NCI-H526 (cell line): ENCODE measurements at places on chromosomes 16 and 17.

DNA sequence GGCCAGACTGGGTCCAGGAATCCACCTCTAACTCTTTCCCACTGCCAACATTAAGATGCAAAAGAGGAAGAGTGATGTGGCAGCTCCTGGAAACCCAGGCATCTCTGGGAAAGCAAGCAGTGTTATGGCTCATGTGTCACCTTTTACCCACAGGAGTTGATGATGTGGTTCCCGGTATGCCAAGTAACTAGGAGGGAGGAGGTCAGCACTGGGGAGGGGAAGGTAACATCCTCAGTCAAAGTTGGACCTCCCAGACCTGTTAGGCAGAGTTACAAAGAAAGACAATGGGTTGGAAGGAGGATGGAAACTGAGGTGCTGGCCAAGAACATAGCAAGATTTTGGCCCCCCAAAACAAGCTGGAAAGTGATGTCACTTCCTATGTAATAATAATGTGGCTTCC is 11.4 kb downstream of the KRABD2 start:
- no peak for DNase-seq

DNA sequence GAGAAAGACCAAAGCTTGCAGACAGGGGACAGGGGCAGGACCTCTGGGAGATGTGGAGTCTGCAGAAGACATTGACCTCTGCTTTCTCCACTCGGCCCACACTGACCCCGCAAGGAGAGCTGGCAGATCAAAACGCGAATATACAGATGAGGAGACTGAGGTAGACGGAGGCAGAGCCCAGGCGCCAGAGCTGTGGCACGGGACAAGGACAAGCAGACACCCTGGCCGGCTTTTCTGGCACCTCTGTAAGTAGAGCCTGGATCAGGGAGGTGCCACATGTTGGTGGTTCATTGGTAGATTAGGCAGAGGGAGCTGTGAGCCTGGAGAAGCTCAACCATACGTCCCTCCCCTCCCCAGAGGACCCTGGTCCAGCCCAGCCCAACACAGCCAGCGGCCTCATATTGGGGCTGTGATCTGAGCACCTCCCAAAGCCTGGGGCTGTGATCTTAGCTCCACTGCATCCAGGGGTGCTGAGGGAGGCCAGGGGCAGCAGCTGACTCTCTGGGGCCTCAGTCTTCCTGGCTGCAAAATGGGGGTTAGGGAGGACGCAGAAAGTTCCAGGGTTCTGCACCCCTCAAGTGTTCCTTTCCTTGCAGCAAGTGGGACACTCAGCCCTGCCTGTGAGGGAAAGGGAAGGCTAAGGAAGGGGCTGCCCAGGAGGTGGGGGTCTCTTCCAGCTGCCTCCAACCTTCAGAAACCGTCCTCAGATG is 4.0 kb downstream of the NATD1 start:
- no peak for DNase-seq

- no peak for DNase-seq
Observed at GRCh38 chr17:67557052-67557845, 160.5 kb upstream of the NOL11 start.

GRCh38 chr17:39118674-39119419 is 32.6 kb downstream of the PLXDC1 start:
- DNase-seq = no peak

DNA sequence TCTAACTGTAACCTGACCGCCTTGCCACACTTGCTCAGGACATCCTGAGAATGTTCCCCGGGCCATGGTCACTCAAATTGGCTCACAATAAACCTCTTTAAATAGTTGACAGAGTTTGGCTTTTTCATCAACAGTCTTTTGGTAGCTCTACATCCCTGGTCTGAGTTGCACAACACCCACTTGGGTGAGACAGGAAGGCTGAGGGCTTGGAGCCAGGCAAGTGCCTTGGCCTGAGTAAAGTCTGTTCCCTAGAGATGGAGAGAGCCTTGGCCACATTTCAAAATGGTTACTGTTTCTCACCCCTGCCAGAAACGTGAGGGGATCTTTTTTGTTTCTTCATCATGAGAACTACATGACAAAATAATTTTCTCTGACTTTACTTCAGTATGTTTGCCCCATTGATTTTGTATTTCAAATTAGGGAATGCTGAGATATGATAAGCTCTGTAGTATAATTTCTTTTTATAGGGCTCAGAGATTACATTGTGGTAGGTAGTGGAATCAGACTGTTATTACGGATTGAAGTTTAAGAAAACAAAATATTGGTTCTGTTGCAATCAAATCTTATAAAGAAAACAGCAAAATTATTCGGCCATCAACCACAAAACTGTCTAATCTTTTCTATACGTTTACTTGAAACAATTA is 53.9 kb upstream of the NETO2 start:
- no peak for DNase-seq

DNA sequence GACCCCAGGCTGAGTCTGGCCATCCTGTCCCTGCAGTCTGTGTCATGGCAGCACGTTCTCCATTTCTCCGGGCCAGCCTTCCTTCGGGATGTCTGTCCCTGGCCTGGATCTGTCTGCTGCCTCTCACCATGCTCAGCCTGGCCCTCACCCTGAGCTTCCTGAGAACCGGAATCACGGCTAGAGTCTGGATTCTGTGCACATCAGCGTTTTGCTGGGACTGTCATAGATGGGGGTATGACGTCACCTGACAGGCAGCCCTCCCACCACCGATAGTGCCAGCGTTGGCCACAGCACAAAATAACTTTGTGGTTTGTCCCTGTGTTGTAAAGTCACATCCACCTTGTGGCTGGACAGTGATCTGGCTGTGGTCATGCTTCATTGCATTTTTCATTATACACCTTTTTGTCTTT is 59.2 kb downstream of the B9D1 start:
- no peak for DNase-seq

DNA sequence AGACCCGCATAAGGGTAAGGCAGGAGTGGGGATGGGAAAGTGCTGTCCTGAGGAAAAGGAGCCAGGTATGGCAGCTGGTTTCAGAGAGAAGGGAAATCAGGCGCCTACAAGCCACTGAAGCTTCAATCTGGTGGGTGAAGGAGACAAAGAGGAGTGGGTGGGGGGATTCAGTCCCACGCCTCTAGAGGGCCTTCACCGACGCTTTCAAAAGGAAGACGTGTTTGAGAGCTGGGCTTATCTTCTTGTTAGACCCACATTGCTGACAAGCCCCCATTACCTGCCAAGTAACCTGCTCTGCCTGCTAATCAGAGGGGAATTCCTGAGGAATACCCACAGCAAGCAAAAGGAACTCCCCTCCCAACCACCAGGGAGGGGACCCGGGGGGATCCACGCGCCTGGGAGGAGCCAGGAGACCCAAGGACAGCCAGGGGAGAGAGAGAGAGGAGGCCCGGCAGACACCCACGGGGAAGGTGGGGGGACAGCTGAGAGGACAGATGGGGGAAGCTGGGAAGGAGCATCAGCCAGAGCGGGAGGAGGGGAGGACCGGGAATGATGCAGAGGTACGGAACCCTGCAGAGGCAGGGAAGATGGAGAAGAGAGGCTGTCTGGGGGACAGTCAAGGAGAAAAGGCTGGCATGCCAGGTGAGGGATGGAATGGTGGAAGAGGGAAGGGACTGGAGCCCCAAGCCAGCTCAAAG is 1.0 kb downstream of the MTMR4 start:
- no peak for DNase-seq

- DNase-seq = no peak
Observed at GRCh38 chr16:8611122-8611521, 10.4 kb upstream of the METTL22 start.

- no peak for DNase-seq
Observed at GRCh38 chr17:78645421-78646295, 68.5 kb upstream of the DNAH17 start.

GRCh38 chr17:73652886-73653480 is 8.7 kb upstream of the SDK2 start:
- no peak for DNase-seq

DNA sequence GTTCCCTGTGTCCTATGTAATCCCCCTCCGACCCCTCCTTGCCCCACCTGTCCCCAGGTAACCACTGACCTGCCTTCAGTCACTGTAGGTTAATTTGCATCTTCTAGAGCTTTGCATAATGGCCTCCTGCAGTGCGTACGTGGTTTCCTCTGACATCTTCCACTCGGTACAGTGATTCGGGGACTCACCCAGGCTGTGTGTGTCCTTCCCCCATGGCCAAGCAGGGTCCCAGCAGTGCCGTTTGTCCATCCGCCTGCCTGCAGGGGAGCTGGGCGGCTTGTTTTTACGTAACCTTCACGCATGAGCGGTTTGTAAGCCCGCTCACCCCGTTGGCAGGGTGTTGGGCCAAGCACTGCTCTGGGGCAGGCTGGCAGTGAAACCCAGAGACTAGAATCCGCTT is 7.9 kb downstream of the MAPK8IP3 start:
- DNase-seq = peak; percentile 77

GRCh38 chr16:30173054-30173453 is 10.3 kb upstream of the CORO1A start:
- DNase-seq = no peak

GRCh38 chr17:44666006-44666405 is 9.7 kb downstream of the MEIOC start:
- DNase-seq = no peak

DNA sequence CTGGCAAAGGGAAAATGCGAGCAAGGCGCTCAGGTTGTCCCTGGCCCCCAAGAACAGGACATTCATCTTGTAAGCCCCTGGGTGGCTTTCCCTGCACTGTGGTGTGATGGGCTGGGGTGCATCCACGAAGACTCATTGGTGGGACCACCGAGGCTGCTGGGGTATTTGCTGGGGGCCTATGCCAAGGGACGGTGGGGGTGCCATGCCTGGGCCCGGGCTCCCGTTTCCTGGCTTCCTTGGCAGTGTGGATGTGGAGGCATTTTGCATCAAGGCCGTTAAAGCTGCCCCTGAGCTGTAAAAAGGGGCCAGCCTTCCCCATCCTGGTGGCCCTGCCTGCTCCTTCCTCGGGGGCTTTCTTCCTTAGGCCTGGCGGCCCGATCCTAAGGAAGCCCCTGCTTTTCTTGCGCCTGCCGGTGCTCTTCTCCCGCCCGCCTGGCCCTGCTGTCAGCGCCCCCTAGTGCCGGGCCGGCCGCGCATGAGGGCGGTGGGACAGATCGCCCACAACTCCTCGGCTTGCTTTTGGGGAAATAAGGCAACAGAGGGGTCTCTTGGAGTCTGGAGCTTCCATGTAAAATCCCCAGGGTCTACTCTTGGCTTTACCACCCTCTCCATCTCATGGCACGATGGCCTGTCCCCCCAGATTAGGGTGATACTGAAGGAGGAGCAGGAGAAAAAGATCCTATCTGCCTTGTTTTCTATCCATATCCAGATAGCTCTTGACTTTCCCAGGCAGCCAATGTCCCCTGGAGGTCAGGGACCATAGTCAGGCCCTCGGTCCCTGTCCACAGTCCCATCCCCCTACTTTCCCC is 9.8 kb upstream of the TBX2 start:
- DNase-seq = no peak

GRCh38 chr16:87789437-87790291 is 23.9 kb upstream of the KLHDC4 start:
- no peak for DNase-seq

DNA sequence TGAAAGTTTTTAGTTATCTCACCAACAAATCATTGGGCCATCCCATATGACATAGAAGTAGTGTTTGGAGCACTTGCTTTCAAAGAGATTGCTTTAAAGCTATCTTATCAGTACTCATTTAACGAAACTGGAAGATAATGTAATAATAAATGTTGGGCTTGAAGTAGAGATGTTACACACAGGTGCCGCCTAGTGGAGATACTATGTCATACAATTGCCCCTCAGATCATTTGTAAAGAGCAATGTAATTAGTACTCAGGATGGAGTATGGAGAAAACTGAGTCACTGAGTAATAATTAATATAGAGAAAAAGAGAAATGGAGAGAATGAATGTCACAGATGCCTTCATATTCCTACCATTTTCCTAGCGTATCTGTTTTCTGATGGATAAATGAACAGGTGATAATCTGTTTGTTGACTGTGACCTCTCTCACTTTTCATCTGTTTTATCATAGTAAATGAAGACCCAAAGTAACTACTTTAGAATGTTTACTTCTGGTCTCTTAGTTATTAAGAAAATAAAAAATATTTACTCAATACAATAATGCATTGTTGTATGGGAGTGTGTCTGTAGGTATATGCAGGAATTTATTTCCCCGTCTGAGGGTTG is 80.4 kb downstream of the EFCAB5 start:
- peak; percentile 11 for DNase-seq

GRCh38 chr17:62572888-62573401 is 54.5 kb upstream of the MRC2 start:
- DNase-seq = no peak

DNA sequence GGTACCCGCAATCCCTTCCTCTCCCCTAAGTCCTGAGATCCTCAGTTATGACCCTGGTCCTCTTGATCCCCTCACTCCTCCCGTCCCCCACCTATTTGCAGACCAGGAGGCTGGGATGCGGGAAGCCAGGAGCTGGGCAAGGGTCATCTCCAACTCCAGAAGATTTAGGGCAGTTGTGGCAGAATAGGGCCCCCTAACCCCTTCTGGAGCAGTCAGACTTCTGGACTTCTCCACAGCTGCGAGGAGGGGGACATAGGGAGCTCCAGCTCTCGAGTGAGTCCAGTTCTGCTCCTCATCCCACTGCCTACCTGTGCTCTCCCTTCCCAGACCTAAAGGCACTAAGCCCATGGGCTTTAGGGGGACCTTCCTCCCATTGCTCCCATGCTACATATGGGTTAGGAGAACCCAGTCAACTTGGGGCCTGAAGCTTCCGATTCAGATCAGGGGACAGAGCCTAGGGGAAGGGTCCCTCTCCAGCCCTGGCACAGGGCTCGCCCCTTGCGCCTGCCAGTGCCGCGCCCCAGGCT is 1.3 kb downstream of the WNK4 start:
- DNase-seq = no peak

DNA sequence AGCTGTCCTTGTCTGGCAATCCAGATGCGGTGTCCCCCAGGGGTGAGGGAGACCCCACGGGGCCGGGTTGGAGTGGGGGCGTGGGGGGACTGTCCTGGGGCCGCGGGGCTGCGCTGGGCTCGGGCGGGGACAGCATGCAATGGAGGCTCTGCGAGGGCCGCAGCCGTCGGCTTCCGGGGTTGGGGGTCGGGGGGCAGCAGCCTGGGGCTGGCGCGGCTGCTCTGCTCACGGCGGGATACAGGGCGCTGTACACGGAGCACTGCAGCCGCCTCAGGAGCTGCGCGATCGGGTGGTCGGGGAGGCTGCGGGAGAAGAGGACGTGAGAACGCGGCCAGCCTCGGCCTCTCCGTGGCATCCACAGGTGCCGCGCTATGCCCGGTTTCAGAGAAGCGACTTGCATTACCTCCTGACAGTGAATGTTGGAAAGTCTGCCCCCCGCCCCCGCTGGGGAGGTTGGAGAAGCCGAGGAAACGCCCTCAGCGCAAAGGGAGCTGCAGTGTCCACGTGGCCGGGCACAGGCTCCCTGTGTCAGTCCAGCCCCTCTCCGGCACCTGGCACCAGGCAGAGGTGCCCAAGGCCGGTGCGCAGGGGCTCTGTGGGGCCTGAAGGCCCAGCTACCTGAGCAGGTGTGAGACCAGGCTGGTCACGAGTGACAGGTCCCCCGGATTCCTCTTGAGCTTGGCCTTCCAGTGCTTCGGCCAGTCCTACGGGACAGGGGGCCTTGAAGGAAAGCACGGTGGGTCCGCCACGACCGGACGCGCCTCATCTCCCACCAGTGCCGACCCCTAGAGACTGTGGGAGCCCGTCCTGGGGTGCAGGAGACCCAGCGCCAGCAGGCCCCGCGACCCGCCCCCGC is 9.4 kb upstream of the SPATA2L start:
- no peak for DNase-seq

GRCh38 chr17:33049781-33050414 is 58.3 kb downstream of the SPACA3 start:
- peak; percentile 43 for DNase-seq

GRCh38 chr16:69345923-69346322 is 5.7 kb downstream of the TMED6 start:
- DNase-seq = no peak

- DNase-seq = no peak
Observed at GRCh38 chr16:71338193-71338592, 20.3 kb upstream of the CALB2 start.
